ENCODE measurements at places on chromosomes 12 and 14. TPM values are rescaled to one million over a fixed set of nuclear protein-coding genes. Genes with fewer than 3 reads are reported as not detected.

CPNE6 gene
- polyA plus RNA-seq = not detected

DNA sequence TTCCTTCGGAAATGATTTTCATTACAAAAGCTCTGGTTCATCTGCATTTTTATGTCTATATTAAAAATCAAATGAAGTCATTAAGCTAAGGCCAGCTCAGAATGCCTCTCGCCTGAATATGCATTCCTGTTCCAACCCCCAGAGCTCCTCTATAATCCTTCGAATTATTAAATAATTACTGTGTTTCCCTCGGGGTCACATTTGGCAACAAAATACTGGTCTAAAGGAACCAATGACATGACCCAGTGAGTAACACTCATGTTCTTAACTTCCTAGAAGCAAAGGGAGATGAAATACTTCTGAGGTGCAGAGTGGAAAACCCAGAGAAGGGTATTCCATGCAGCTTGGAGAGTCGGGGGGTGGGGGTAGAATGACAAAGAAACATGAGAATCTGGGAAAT is 68.3 kb downstream of the FOXN3 start:
- no peak for DNase-seq

- no peak for DNase-seq
These were observed 830 bp upstream of the MIS18BP1 start for GRCh38 chr14:45253754-45254310.

- no peak for DNase-seq
These were observed 128.4 kb upstream of the NCOR2 start for GRCh38 chr12:124695861-124696260.

CPNE8 gene
- polyA plus RNA-seq = 9.2 TPM

GPR68 gene
- 2.4 TPM for polyA plus RNA-seq

GRCh38 chr12:124738636-124739467 is 124.8 kb downstream of the SCARB1 start:
- DNase-seq = peak; percentile 78

DNA sequence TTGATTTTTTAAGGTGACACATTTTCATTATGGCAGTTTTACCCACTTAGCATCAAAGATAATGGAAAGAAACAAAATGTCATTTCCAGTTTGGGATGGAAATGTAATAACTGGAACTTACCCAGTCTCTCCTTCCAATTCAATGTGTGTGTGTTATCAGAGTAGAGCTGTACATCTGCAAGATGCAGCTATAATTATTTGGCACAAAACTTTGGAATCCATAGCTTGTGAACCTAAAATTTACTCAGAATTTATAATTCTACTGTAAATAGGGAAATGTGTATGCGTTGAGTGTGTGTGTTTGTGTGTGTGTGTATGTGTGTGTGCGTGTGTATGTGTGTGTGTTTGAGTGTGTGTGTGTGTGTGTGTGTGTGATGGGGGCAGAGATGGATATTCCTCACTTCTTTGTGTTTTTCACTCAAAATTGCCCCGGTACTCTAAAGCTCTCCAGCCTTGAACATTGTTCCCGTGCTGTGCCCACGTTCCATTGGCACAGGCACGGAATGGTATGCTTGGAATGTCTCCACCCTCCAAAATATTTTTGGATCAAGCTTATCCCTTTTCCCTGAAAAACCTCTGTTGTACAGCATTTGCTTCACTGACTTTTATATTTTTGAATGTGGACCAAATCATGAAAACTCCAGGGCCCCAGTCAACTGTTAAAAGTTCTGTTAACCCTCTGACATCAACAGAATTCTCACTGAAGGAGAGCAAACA is 150.2 kb upstream of the BMP4 start:
- peak; percentile 30 for DNase-seq

Measured in lung (tissue), 17 donors.